ENCODE measurements at places on chromosomes 2 and 18. TPM values are rescaled to one million over a fixed set of nuclear protein-coding genes. Genes with fewer than 3 reads are reported as not detected.

Gene RIT2
- not detected for total RNA-seq

Gene DSG2
- total RNA-seq: 1.6 TPM

Gene AMER3
- not detected for total RNA-seq

Gene FBLN7
- 7.9 TPM for total RNA-seq

Gene LRRTM4
- not detected for total RNA-seq

Gene PPP1R1C
- not detected for total RNA-seq

Gene MBOAT2
- total RNA-seq: 8.8 TPM

Gene DSG4
- total RNA-seq: not detected

Gene QPCT
- not detected for total RNA-seq

Gene CYP1B1
- 15.4 TPM for total RNA-seq

Gene PLCD4
- 0.15 TPM for total RNA-seq

Gene CCDC142
- 27.1 TPM for total RNA-seq

Gene BOLL
- total RNA-seq: not detected

Gene MITD1
- total RNA-seq: 59.2 TPM

Gene SCTR
- total RNA-seq: not detected

Gene SERPINB11
- total RNA-seq: not detected

Gene DCDC2C
- total RNA-seq: not detected

Gene POTEI
- total RNA-seq: not detected

Gene TOGARAM2
- total RNA-seq: 3.7 TPM

Gene UGT1A3
- total RNA-seq: not detected

All from activated CD4-positive, alpha-beta T cell treated with anti-CD3 and anti-CD28 coated beads, Interleukin-2, amount 10 ng/mL, durations not matched to agents 7 days and 5 days (primary cell).